ENCODE measurements at places on chromosomes 2 and 18.

GRCh38 chr2:201909961-201910361 lies 103.6 kb downstream of the CDK15 start:
- no peak for DNase-seq

- no peak for DNase-seq
Observed at GRCh38 chr2:455015-455705, 167.3 kb upstream of the ALKAL2 start.

- DNase-seq: no peak
Observed at GRCh38 chr2:223932816-223933800, 12.0 kb downstream of the WDFY1 start.

DNA sequence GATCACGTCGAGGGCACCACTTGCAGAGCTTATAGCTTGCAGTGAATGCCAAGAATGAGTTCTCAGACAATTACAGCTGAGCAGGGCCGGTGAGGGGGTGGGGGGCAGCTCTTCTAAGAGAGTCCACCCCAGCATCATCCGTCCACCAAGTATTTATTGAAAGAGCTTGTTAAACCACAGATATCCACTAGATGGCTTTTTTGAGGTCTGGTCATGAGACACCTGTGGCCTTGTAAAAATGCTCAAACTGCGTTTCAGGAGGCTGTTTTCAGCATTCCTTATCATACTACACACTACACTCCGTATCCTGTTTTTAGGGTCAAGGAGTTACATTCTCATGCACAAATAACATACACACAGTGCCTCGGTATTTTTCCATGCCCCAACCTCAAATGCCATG lies 51.5 kb downstream of the DNAJC10 start:
- no peak for DNase-seq

GRCh38 chr2:148853458-148853857 lies 21.6 kb upstream of the KIF5C start:
- DNase-seq: no peak

GRCh38 chr2:2898744-2899143 lies 478.9 kb downstream of the EIPR1 start:
- DNase-seq: no peak

GRCh38 chr18:23703987-23704384 lies 14.7 kb downstream of the LAMA3 start:
- no peak for DNase-seq

DNA sequence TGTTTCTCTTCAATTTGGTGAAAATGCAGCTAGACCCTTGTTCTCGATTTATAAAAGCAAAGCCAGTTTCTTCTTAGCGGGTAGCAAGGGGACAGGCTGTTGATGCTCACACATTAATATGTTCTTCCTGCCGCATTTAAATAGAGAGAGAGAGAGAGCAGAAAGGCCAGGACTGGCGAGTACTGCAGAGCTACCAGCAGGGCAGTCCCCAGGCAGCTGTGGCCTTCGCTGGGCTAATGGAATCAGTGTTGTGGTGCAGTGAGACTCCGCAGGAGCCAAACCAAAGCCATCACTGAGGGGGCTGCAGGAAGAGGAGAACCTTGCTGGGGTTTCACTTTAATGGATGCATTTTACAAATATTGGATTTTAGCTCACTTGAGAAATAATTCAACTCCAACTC lies 223.6 kb downstream of the ACTR3 start:
- no peak for DNase-seq

DNA sequence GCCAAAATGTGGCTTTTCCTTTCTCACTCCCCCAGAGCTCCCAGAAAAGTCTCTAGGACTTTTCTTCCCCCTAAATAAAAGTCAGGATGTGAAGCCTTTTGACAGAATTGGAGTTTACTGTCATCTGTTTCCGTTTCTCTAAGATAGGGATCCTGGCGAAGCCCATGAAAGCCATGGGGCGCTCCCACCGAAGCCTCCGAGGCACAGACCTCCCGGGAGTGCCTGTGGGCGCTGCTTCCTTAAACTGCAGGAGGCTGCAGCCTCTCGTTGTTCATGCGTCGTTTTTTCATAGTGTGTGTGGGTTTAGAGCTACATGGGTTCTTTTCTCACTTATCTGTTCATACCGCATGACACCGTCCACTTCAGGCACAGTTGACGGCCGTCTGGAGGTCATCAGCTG lies 56.8 kb downstream of the ASAP2 start:
- DNase-seq: no peak

DNA sequence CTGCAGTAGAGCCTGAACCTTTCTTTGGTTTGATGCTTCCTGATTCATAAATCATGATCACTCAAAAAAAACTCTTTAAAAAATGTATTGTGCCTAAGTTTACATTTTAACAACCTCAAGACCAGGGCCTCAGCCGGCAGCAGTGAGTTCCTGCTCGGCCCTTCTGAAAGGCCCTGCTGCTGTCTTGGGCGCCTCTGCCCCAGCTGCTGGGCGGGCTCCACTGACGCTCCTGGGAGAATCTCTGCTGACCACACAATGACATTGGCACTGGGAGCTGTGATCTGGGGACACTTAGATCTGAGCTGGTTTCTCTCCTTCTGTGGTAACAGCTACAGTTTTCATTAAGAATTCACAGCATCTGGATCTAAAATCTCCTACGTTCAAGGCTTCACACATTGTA lies 25.7 kb downstream of the TPO start:
- DNase-seq: no peak

- DNase-seq: no peak
Observed at GRCh38 chr2:1940679-1941078, 196.4 kb upstream of the PXDN start.

DNA sequence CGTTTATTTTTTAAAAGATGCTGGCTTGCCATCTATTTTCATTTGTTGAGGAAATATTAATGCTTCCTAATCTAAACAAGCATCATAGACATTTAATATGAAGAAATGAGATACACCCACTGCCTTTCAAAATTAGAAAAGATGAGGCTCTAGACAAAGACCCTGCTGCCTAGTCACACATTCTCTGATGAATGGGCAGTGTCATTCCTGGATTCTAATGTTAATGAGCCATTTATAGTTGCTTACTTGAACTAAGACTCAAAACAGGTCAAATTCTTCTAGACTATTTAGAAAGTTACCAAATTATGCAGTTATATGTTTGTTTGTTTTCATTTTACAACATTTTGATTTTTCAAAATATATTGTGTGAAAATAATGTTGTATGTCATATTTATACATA lies 237.6 kb downstream of the CDH7 start:
- no peak for DNase-seq

DNA sequence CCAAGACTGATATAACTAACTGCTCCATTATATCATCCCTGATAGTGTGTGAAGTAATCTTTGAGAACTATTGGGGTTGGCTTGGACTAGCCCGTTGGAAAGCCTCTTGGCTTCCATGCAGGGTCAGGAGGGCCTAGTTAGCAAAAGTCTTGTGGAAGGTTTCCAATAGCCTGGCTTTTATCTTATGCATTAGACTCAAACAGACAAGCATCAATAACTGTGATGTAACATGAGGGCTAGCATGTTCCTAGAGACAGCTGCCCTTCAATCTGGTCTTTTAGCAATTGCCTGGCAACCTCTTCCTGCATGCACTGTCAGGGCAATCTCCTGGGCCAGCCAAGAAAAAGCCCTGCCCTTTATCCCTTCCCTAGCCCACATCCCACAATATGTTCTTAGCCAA lies 18.2 kb downstream of the SLC8A1 start:
- no peak for DNase-seq

DNA sequence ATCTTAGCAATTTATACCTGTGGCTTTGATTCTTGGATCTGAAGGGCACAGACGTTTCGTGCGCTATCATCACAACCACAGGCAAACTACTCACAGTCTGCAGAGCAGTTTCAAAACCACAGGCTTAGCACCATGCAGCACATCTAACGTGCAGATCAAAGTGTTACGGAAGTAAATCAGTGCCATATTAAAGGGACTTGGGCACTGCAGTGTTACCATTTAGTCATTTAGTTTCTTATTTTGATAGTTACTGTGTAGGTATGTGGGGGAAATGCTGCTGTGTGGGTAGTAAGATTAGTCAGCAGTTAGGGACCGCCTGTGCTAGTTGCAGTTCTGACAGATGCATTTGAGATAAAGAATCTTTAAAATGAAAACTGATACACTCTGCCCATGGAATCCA lies 384.0 kb downstream of the NBAS start:
- peak; percentile 53 for DNase-seq

GRCh38 chr18:76972846-76973519 lies 150.6 kb downstream of the ZNF236 start:
- no peak for DNase-seq
